Central memory CD4-positive, alpha-beta T cell (primary cell): ENCODE measurements at places on chromosomes 2 and 18.

DNA sequence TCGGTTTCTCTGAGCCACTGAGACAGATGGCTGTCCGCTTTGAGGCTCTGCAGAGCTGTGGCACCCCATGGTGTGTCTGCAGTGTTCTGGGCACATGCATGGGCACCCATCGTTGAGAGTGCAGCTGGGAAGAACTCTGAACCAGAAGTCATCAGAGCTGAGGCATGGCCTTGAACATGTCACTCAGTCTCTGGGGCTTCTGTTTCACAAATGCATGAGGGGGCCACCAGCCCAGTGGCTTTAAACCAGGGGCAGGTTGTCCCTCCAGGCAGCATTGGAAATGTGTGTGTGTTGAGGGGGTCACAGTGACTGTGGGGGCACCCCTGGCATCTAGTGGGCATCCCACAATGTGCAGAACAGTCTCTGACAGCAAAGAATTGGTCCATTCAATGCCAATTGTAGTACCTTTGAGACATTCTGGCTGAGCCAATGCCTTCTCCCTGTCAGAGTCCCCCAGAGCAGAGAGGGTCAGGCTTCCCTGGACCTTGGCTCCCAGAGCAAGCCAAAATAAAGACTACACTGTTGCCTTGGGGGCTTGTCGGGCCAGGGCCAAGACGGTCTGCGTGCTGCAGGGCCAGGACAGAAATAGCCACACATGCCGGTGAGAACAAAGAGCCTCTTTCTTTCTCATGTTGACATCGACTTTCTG, 9.3 kb upstream of the PSMD1 start:
- no peak for DNase-seq

GRCh38 chr2:162075689-162076132, 1.7 kb upstream of the DPP4 start:
- no peak for DNase-seq

DNA sequence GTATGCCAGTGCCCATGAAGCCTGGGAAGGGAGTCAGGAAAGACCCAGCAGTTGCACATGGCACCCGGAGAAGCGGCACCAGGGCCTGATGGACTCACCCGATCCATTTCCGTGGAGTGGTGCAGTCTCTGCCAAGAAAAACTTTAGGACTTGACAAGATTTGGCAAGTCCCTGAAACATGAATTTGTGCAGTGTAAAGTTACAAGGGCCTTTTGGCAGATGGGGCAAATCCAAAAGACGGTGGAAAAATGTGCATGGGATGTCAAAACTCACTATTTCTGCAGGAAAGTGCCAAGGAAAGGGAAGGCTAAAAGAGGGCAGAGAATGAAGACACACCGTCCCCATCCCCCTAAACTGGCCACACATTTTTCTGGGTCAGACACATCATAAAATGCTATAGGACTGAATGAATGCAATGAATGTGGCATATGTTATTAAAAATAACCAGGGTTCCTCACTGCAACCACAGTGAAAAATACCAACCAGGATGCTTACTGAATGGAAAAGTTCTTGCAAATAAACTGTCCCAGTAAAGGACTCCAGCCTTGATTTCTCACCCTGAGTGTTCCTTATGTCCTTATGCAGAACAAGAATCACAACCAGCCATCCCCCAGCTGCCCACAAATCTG, 173.5 kb upstream of the SIX2 start:
- no peak for DNase-seq

DNA sequence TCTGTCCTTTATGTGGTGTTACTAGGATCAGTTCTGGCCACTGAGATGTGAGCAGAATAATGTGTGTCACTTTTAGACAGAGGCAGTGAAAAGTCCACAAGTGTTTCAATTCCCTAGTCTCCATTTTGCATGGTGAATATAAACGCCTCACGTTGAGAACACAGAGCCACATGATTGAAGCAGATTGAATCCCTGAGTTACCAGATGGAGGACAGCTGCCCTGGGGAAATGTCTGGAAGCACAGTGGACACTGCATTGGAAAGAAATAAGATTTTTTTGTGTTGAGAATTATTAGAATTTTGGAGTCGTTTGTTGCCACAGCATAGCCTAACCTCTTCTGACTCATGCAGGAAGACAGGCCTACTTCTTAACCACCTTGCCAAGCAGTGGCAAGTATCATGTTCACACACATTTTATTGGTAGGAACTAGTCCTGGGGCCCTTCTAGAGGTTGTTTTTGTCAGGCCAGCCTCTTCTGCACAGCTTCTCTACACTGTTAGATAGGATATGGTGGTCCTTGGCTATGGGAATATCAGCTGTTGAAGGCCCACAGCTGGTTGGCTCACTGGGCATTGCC, 188.6 kb downstream of the TMEM182 start:
- no peak for DNase-seq

DNA sequence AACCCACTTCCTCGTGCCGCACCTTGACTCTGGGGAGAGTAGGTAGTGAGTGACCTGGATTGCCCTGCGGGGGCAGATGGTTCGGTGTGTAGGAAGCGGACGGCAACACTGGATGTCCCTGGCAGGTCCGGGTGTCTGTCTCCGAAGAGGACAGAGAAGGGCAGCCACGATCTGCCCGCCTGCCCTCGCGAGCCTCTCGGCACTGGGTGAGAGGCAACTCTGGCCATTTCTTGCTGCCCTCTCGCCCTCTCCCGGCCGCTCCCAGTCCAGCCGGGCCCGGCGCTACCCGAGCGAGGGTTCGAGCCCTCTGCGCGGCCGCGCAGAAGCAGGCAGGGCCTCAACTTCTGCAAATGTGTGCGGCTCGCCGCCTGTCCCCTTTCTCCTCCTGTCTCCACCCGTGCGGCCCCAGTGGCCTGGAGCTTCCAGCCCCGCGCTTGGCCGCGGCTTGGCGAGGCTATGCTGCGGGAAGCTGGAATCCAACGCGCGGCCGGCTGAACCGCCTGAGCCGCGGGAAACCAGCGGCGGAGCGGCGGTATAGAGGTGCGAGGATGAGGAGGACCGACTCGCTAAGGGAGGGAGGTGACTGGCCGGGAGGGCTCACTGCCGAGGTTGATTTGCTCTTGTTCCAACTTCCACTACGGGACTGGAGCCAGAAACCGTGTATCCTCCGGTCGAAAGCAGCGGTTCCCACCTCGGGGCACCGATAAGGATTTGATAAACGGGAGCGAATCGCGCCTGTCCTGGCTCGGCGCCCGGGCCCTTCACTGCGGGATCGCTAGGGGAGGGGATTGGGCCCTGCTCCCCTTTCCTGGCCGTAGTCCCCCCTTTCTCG, 1.5 kb downstream of the EPAS1 start:
- DNase-seq, result peak; percentile 9

GRCh38 chr2:11930211-11930761, 183.9 kb downstream of the LPIN1 start:
- no peak for DNase-seq

GRCh38 chr18:45850021-45850420, 24.5 kb downstream of the SIGLEC15 start:
- DNase-seq, result no peak

DNA sequence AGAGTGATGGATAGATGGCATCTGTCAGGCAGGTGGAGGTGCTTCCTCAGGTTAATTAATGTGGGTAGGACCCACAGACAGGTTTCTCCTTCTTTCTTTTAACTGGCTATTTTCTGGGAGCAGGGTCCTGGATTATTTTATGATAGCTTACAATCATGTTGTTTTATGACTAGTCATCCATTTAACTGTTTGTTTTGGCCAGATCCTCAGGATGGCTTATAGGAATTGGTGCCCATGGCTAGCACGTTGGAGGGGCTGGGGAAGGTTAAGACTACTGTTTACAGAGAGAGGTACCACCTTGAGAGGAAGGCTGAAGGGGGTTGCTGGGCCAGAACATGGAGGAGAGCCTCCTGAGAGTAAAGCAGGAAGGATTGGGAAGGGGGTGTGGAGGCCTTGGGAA, 78.0 kb upstream of the MGAT5 start:
- no peak for DNase-seq

- no peak for DNase-seq
Measured at GRCh38 chr2:98028931-98029717, 33.4 kb upstream of the TMEM131 start.

- DNase-seq, result no peak
Measured at GRCh38 chr2:234706086-234706485, 209.2 kb upstream of the ARL4C start.

- no peak for DNase-seq
Measured at GRCh38 chr2:145086910-145087309, 567.0 kb upstream of the ZEB2 start.

DNA sequence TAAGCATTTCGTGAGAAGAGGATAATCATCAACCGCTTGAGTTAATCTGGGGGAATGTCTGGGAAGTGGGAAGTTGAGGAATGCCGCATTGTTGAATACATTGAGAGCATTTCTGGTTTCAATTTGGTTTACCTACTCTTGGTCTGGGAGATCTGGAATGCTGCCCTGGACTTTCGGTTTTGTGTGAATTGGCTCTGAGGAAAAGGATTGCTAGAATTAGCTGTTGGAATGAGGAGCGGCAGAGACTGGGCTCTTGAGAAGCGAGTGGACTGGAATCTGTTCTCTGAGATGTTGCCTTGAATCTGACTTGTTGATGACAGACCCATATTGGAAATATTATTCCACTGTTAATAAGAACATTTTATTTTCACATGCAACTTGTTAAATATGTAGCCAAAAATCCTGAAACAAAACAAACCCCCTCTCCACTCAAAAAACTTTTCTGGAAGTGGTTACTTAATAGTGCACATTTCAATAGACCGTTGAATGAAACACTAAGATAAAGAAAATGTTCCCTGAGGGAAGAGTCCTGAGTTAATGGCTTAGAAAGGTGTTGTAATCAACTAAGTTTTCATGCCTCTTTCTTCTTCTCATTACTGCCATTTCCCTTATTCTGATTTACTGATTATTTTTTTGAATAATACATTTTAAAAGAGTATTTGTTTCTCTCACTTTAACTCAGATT, 50.8 kb downstream of the PTPRM start:
- DNase-seq, result no peak
